ENCODE measurements at places on chromosomes 2 and 18. TPM values are rescaled to one million over a fixed set of nuclear protein-coding genes. Genes with fewer than 3 reads are reported as not detected.

DNA sequence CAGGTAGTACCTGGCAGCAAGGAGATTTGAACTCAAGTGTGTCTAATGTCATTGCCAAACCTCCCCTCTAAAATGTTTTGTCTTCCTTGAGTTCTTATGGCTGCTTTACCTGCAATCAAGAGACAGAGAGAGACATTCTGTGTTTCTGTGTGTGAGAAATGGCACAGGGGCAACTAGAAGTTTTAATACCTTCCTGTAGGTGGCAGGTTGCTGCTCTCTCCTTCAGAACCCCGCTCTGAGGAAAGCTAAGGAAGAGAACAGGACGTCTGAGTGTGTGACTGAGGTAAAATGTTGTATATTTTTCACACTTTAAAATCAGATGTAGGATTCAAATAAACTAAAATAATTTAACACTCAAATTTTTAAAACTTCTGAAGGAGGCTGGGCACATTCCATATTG lies 19.2 kb downstream of the DTNA start:
- peak; percentile 36 for DNase-seq
- H3K36me3 ChIP-seq, result no peaks in the 10 kb centered on the region
- no peak overlapping the region for H3K27ac ChIP-seq
- no peak overlapping the region for H3K4me3 ChIP-seq
- H3K4me1 ChIP-seq, result peaks cover 4% of the 10 kb centered on the region
- H3K27me3 ChIP-seq, result no peaks in the 10 kb centered on the region

GRCh38 chr2:11789243-11789642 lies 42.8 kb downstream of the LPIN1 start:
- peaks cover 36% of the 10 kb centered on the region for H3K36me3 ChIP-seq
- H3K4me3 ChIP-seq, result no peak overlapping the region
- no peaks in the 10 kb centered on the region for H3K27me3 ChIP-seq

DNA sequence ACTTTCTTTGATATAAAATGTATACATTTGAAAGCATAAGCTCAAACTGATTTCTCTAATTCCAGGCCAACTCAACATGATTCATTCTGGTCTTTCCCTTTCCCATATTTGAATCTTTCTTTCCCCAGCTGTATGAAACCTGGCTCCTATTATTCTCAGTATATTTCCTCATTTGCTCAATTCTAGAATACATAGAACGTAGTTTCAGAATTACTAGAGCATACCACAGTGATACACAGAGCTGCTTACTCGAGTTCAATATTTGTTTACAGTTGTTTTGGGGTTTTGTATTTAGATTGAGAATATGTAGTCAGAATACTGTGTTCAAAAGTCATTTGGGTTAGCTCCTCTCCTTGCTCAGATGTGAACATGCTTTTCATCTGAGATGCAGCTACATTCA lies 43.0 kb downstream of the TNFRSF11A start:
- no peaks in the 10 kb centered on the region for H3K4me1 ChIP-seq
- H3K27ac ChIP-seq, result no peak overlapping the region
- DNase-seq, result no peak
- peaks cover 3% of the 10 kb centered on the region for H3K27me3 ChIP-seq
- no peak overlapping the region for H3K4me3 ChIP-seq
- no peaks in the 10 kb centered on the region for H3K36me3 ChIP-seq

DNA sequence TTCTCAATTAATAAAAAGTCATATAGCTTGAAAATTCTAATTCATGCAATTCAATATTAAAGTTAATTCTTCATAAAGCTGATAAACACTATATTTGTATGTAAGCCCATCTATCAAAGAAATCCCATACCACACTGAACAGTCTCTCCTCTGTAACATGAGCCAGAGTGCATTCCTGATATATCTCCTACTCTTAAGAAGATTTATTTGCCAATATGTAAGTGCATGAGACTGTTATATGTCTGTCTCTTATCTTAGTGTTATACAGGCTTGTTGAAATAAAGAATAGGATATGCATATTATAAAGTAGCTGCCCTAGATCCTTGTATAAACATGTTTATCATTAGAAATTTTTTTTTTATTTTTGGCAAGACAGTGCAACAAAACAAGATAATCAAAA lies 40.4 kb upstream of the TTC32 start:
- no peak for DNase-seq
- no peak overlapping the region for H3K27ac ChIP-seq

DNA sequence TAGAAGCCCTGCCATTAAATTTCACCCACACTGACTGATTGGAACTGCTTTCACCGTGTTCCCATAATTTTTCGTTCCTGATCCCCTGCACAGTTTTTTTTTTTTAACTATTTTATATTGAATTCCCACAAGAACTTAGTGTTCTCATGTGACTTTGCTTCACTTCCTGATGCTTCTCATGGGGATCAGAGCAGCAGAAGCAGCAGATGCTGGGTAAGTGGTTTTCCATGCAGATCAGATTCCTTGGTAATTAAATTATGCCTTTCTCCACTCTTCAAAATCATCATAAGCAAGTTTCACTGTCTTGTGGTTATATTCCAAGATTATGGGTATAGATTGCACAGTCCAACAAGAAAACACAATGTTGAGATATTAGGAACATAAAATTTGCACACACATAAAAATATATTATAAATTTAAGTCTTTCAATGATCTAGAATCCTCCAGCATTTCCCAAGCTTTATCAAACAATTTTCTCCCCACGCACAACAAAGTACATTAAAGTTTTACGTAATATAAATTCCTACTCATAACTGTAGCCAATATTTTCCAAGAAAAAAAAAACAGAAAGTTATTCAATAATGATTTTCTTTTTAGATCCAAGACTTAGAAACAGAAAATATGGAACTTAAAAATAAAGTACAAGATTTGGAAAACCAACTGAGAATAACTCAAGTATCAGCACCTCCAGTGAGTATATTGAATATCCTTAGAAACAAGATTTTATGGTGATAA lies 277.9 kb downstream of the GULP1 start:
- DNase-seq, result no peak
- H3K4me1 ChIP-seq, result no peaks in the 10 kb centered on the region

DNA sequence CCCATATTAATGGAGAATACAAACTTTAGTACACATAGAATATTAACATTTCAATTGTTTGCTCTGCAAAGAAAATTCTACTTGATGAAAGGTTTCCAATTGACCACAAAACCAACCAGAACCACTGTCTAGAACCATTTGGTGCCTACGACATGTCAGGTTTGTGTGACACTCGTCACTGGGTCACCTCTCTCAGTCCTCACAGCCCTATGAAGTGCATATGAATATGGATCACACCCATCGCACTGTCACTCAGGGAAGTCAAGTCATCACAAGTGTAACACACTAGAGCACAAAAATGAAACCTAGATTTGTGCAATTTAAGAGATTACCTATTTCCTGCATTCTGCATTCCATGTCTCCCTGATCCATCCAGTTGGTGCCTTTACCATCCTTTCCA lies 43.7 kb downstream of the PTPN2 start:
- peaks cover 10% of the 10 kb centered on the region for H3K4me1 ChIP-seq
- H3K27me3 ChIP-seq, result no peaks in the 10 kb centered on the region
- H3K27ac ChIP-seq, result no peak overlapping the region
- H3K36me3 ChIP-seq, result no peaks in the 10 kb centered on the region
- H3K4me3 ChIP-seq, result no peak overlapping the region

DNA sequence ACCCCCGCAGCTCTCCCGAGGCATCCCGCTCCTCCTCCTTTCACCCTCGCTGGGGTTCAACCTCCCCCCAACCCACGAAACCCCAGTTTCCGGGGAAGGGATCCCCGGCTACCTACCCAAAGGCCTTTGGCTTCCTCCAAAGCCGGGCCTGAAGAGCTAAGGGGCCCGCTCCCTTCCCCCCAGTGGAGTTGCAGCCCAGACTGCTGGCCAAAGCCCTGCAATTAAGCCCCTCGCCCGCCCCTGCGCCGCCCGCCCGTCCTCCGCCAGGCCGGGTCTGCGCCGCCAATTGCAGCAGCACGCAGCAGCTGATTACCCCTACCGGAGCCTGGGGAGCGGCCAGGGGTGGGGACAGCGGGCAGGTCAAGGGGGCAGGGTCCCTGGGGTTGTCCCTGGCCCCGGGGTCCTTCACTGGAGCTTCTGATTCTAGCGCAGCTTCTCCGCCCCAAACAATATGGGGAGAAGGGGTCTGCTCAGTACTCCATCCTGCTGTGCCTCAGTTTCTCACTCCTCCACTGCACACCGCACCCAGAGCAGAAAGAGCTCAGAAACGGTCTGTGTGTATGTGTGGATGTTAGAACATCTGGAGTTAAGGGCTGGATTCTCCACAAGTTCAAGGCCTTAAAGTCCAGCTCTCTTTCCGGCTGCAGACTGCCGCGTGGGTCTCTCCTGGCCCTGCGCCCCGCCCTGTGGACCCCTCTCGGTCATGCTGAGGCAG lies 16.9 kb downstream of the WNT10A start:
- no peaks in the 10 kb centered on the region for H3K36me3 ChIP-seq
- H3K27me3 ChIP-seq, result peaks cover 55% of the 10 kb centered on the region
- no peaks in the 10 kb centered on the region for H3K4me1 ChIP-seq
- H3K4me3 ChIP-seq, result no peak overlapping the region

DNA sequence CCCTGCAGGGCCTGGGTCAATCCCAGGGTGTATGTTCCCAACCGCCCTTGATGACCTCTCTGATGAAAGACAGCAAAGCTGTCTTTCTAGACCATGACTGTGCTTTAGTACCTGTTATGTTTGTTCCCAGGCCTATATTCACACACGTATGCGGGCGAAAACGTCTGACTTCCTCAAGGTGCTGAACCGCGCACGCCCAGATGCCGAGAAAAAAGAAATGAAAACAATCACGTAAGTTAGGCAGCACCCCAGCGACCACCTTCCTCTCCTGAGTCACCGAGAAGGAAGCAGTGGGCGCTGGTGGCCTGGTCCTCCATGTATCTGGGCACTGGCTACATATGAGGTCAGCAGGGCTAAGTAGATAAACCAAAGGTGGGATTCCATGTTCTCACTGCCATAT lies 11.1 kb upstream of the GPBAR1 start:
- H3K4me1 ChIP-seq, result no peaks in the 10 kb centered on the region
- no peak overlapping the region for H3K4me3 ChIP-seq
- H3K27ac ChIP-seq, result no peak overlapping the region
- peaks cover 32% of the 10 kb centered on the region for H3K36me3 ChIP-seq
- no peaks in the 10 kb centered on the region for H3K27me3 ChIP-seq
- no peak for DNase-seq

DNA sequence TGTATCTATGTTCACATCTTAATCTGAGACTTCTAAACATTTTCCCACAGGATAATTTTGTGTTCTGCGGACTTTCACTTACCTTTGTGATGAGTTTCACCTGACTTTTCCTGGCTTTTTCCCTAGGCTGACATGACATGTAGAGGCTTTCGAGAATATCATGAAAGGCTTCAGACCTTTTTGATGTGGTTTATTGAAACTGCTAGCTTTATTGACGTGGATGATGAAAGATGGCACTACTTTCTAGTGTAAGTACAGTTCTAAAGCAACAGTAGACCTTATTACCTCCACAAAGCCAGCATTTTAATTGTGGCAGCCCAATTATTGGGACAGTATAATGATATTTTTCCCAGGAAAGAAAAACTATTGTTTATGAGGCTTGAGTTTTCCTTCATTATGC lies 34.1 kb upstream of the METAP1D start:
- H3K4me1 ChIP-seq, result peaks cover 3% of the 10 kb centered on the region
- no peak overlapping the region for H3K4me3 ChIP-seq
- H3K27ac ChIP-seq, result no peak overlapping the region
- DNase-seq, result no peak
- no peaks in the 10 kb centered on the region for H3K27me3 ChIP-seq
- H3K36me3 ChIP-seq, result no peaks in the 10 kb centered on the region

DNA sequence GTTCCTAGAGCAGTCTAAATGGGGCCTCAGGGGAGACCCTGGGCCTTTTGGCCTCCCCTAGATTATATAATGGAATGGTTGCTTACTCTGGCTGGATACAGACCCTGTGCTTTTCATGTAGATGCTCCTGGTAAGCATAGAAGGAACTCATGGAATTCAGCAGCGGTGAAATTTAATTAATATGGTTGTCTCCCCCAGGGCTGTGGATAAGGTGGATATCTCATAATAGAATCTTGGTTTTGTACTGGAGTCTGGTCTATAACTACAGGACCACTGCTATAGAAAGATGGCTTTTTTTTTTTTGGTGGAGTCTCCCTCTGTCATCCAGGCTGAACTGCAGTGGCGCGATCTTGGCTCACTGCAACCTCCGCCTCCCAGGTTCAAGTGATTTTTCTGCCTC lies 84.5 kb downstream of the HRH4 start:
- H3K4me3 ChIP-seq, result no peak overlapping the region
- DNase-seq, result no peak
- H3K36me3 ChIP-seq, result no peaks in the 10 kb centered on the region
- H3K4me1 ChIP-seq, result no peaks in the 10 kb centered on the region
- no peaks in the 10 kb centered on the region for H3K27me3 ChIP-seq

- H3K4me1 ChIP-seq, result peaks cover 6% of the 10 kb centered on the region
- no peak for DNase-seq
- H3K27me3 ChIP-seq, result no peaks in the 10 kb centered on the region
- H3K36me3 ChIP-seq, result no peaks in the 10 kb centered on the region
Observed at GRCh38 chr2:62410926-62411456, 95.0 kb downstream of the TMEM17 start.

GRCh38 chr2:135532581-135532980 lies 1.3 kb downstream of the R3HDM1 start:
- H3K4me3 ChIP-seq, result peak overlapping the region; percentile 52
- no peak overlapping the region for H3K27ac ChIP-seq
- H3K4me1 ChIP-seq, result peaks cover 3% of the 10 kb centered on the region
- DNase-seq, result peak; percentile 21

DNA sequence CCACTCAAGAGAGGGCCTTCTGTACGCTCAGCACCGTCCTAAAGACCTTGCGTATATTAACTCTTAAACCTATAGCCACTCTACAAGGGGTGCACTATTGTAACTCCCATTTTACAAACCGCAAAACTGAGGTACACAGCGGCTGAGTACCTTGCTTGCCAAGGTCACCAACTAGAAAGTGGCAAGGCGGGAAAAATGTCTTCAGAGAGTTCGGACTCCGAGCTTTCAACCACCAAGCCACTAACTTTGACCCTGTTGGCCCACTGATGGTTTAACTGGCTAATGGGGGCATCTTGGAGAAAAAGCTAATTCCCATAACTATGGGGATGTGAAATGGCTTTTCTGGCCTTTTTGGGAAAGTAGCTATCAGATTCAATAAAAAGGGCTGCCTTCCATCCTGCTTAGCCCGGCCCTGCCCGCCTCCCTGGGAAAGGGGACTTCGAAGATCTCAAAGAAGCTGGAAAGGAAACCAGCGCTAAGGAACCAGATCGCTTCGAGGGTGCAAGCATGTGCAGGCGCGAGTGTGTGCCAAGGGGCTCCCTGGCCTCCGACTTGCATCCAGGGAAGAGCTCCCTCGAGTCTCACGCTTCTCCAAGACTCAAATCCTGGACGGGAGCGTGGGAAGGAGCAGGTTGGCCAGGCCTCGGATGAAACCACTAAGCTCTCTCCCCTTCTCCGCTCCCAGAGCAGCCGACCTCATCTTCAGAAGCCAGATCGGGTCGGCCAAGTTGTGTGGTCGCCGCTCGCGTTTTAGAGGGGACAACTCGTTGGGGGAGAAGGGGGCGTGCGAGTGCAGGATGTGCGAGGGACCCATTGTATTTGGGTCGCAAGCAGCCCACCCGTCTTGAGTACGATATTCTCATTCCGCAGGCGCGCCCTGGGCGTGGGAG lies 2.2 kb upstream of the SP5 start:
- H3K36me3 ChIP-seq, result no peaks in the 10 kb centered on the region
- H3K4me1 ChIP-seq, result peaks cover 2% of the 10 kb centered on the region
- no peak overlapping the region for H3K4me3 ChIP-seq
- H3K27me3 ChIP-seq, result peaks cover 66% of the 10 kb centered on the region
- DNase-seq, result no peak

The SLC25A12 gene
- polyA plus RNA-seq, result 26.7 TPM

The GPR148 gene
- not detected for polyA plus RNA-seq

The SGPP2 gene
- polyA plus RNA-seq, result not detected

The CTLA4 gene
- not detected for polyA plus RNA-seq

The CROCC2 gene
- polyA plus RNA-seq, result 0.12 TPM

The CRYGC gene
- polyA plus RNA-seq, result not detected

The HOXD8 gene
- 0.05 TPM for polyA plus RNA-seq

The PRKAG3 gene
- not detected for polyA plus RNA-seq

The TUBA3D gene
- polyA plus RNA-seq, result not detected

Measured in fibroblast of lung (primary cell).